Vagina (tissue), 2 donors: ENCODE measurements at places on chromosomes 7 and 10. TPM values are rescaled to one million over a fixed set of nuclear protein-coding genes. Genes with fewer than 3 reads are reported as not detected.

GRCh38 chr7:95139922-95140321, 184.4 kb downstream of the PON1 start:
- DNase-seq: no peak

DNA sequence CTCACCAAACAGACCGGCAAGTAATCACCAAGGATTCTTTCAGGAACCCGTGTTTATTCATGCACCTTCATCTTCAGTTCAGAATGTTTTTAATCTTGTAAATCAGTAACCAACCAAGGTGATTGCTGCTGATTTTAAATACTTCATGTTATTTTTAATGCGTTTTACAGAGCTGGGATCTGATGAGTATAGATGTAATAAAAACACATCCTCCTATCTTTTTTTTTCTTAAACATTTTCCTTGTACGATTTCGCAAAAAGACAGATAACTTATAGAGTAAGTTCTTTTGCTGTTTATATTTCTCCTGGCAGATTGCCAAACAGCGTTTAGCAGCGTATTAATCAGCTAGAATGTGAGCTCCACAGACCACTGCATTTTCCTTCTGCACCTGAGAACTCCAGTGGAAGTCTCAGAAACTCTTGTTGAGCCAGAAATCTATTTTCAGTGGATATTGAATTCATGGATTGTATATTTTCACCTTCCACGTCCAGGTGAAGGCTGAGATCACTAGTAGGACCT, 397.8 kb upstream of the NRP1 start:
- no peak for DNase-seq

DNA sequence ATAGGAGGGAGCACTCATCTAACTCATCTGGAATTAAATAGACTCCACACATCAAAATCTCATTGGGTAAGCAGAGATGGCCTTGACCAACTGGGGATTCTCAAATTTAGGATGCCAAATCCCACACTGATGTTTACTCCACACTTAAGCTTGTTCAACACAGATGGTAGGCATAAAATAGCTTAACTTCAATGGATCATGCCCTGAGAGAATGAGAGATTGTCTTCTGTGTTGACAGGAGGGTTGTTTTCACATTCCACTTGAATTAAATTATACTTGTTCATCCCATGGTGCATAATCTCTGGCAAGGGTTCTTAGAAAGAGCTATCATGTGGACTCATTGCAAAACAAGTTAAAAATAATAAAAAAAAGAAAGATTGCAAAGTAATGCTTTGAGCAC, 391.4 kb downstream of the PLXDC2 start:
- DNase-seq: no peak

DNA sequence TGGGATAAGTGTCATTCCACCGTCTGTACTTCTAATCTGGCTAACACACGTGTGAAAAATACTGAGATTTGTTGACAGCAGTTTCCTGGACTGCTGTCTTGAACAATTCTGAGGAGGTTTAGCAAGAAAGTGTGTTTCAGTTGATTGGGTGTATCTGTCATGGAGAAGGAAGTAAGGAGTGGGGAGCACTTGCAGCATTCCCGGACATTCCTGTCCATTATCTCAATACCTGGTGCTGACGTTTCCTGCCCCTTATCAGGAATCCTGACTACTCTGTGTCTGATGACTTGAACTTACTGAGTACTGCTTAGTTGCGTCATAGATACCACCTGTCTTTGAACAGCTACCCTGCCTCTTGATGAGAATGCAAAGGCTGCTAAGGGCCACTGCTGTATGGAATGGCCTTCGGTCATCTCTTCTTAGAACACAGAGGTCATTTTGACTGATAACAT, 72.0 kb upstream of the VKORC1L1 start:
- DNase-seq: no peak

- DNase-seq: no peak
These were observed 73.7 kb downstream of the TYW1B start for GRCh38 chr7:72754312-72754711.

GRCh38 chr7:141704741-141705140, 2.8 kb upstream of the DENND11 start:
- no peak for DNase-seq

DNA sequence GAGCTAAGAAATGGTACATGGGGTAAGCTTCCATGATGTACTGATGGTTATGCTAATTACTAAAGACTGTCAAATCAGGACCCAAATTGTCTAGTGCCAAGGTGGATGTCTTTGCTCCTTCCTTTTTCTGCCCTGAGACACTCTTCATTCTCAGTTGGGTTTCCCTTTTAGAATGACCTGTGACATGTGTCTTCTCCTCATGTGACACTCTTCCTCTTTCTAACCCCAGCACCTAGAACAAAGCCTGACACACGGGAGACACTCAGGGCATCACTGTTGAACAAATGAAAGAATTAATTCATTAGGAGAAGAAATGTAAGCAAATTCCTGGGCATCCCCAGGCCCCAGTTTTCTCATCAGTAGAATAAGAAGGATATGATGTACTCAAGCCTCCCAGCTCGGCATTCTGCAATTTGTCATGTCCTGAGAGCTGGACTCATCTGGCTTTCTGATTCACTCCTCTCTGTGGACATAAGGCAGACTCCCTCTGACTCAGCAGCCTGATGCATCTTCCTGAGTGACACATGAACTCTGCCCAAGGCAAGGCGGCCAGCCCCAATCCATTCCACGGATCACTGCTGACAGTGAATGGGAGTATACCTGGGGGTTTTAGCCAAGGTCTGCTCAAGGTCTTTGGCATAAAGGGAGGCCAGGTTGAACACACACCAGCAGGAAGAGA, 473.8 kb downstream of the KCNMA1 start:
- no peak for DNase-seq

DNA sequence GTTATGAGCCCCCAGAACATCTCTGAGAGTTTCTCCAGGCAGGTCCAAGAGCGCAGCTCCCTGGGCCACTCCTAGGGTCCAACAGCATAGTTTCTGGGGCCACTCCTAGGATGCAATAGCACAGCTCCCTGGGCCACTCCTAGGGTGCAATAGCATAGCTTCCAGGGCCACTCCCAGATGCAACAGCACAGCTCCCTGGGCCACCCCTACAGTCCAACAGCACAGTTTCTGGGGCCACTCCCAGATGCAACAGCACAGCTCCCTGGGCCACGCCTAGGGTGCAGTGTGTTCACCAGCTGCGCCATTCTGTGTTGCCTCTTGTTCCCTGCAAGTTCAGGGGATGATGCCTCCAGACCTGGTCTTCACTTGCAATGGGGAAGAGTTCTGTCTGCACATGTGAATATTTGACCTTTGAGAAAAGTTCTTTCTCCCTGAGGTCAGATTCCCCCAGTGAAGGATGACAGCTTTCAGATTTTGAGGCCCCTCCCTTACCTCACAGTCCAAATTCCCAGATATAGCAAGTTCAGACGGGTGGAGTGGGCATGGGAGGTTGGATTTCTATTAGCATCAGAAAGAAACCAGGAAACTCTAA, 43.0 kb upstream of the LEP start:
- DNase-seq: no peak

GRCh38 chr7:101108330-101108857, 18.5 kb upstream of the SERPINE1 start:
- no peak for DNase-seq

GRCh38 chr10:3106928-3107425, 39.6 kb downstream of the PFKP start:
- DNase-seq: no peak

DNA sequence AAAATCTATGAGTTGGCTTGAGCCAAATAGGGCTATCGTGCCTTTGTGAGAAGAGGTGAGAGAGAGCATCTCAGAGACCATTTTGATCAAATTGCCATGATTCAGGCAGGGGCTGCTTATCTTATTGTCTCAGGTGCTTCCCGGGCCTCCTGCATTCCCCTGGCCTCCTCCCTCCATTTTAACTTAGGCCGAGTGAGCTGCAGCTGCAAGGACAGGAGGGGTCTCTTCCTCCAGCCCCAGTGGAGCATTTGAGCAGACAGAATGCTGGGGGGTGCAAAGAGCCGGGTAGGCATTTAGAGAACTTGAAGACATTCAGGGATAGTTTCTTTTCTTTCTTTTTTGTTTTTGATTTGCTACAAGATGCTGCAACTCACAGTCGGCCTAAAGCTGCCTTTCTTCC, 59.0 kb downstream of the BUB3 start:
- DNase-seq: no peak

- DNase-seq: no peak
These were observed 68.6 kb downstream of the MMRN2 start for GRCh38 chr10:86888585-86889381.

GRCh38 chr10:101760510-101760909, 15.4 kb downstream of the FGF8 start:
- no peak for DNase-seq

DNA sequence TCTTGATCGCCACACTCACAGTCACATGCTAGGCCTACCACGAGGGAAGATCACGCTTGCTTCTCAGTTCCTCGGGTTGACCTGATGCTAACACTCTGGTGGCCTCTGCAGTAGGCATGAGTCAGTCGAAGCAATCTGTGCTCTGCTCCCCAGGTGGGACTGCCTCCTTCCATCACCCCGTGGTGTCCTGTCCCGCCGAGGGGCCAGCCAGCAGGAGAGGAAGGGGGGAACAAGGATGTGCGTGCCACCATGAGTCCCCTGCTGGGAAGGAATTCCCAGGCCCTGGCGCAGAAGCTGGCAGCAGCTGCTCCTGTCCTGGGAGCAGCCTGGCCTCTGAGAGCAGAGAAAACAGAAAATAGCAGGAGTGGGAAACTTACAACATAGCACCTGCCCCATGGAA, 695.0 kb upstream of the NRP1 start:
- no peak for DNase-seq

FAM237B gene
- not detected for total RNA-seq

HMX2 gene
- total RNA-seq: not detected

NYAP1 gene
- total RNA-seq: 3.9 TPM

ZNF277 gene
- 21.6 TPM for total RNA-seq

FAM25A gene
- 40.0 TPM for total RNA-seq

LRIT1 gene
- not detected for total RNA-seq

PDE6C gene
- total RNA-seq: not detected

GPR22 gene
- 0.98 TPM for total RNA-seq

CFAP70 gene
- total RNA-seq: 1.5 TPM
